Activated CD4-positive, alpha-beta T cell treated with anti-CD3 and anti-CD28 coated beads, Interleukin-2, amount 50 U/mL, for 4 hours (primary cell): ENCODE measurements at places on chromosomes 2 and 18.

DNA sequence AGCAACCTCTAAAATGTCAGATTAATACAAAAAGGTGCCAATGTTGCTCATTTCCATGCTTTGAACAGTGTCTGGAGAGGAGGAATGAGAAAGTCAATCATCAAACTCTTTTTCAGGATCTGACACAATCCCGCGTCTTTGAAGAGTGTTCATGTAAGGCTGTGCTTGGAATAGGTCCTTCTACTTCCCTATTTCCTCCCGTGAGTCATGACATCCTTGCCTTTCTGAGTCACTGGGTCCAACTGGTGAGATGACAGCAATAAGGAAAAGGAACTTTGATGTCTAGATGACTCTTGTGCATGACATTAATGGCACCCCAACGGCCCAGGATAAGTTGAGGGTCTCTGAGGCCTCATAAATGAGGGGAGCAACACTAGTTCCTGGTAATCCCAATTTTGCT, 109.0 kb upstream of the CELF4 start:
- DNase-seq, result no peak

- DNase-seq, result no peak
Observed at GRCh38 chr2:216485745-216486144, 12.9 kb upstream of the RPL37A start.

GRCh38 chr2:47777277-47777937, 5.5 kb upstream of the MSH6 start:
- DNase-seq, result no peak

- DNase-seq, result no peak
Observed at GRCh38 chr18:78731016-78731397, 248.6 kb upstream of the SALL3 start.

GRCh38 chr2:239608260-239608659, 207.4 kb upstream of the HDAC4 start:
- no peak for DNase-seq

DNA sequence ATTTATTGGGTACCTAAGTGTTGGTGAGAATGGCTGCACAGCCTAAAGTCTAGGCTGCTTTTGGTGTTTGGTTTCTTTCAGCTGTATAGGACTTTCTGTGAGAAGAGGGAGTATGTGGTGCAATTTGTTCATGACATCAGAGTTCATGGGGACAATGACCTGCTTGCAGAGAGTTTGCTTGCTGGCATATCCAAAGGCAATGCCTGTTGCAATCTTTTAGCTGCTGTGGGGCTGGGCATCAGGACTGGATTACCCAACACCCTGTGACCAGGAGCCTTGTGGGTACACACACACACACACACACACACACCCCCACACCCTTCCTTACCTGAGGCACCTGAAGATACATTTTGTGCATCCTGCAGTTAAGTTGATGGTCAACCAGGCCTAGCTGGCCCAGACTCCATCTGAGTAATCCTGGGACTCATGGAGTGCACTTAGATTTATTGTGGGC, 68.4 kb downstream of the LIPG start:
- no peak for DNase-seq
